ENCODE measurements at places on chromosomes 11 and 22.

DNA sequence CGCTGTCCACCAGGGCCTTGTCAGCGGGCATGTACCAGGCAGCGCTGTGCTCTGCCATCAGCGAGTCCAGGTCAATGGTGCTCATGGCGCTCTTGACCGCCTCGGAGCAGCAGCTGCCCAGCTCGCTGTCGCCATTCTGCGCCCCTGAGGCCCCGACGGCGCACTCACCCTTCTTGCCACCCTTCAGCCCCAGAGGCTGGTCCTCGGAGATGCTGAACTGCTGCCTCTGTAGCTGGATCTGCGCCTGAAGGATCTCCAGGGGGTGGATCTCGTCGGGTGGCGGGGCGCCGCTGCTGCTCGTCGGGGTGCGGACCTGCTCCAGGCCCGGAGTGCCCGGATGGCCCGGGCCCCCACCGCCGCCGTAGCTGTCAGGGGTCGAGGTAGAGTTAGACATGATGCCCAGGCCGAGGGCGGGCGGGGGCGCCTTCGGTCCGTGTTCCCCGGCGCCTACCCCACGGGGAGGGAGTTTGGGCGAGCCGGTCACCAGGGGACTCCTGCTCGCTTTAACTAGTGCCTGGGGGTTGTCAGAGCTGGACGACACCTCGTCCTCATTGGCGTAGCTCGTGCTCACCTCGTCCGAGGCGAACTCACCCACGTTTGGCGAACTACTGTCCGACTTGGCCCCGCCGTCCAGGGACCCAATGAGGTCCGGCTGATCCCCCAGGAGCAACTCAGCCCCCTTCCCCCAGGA lies 4.6 kb downstream of the MN1 start:
- DNase-seq: no peak

- DNase-seq: no peak
These were observed 17.3 kb upstream of the LMO2 start for GRCh38 chr11:33909150-33909549.

DNA sequence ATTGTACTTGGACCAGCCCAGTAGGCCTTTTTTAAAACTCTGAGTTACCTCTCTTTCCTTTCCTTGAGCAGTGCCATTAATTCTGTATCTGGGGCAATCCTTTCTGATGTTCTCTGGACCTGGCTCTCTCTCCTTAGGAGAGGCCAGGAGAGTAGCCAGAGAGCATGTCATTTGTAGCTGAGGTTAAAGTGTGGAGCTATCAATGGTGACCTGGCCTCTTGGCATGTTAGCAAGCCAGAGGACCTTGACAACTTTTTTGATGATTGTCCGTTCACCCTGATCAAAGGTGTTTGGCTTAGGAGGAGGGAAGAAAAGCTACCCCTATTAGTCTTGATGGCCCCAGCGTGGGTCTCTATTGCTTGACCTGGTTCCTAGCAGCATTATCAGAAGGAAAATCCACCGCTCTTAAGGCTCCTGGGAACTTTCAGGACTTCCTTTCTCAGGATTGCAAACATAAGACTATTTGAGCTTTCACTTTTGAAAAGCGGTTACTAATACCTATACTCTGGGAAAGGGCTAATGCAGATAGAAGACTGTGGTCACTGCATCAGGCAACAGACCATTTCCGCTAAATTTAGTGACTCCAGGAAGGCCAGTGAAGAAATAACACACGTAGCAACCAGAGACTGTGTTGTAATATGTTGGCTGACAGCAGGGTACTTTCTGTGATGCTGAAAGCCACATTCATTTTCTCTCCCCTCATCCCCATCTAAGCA lies 18.2 kb downstream of the LIMK2 start:
- DNase-seq: no peak

DNA sequence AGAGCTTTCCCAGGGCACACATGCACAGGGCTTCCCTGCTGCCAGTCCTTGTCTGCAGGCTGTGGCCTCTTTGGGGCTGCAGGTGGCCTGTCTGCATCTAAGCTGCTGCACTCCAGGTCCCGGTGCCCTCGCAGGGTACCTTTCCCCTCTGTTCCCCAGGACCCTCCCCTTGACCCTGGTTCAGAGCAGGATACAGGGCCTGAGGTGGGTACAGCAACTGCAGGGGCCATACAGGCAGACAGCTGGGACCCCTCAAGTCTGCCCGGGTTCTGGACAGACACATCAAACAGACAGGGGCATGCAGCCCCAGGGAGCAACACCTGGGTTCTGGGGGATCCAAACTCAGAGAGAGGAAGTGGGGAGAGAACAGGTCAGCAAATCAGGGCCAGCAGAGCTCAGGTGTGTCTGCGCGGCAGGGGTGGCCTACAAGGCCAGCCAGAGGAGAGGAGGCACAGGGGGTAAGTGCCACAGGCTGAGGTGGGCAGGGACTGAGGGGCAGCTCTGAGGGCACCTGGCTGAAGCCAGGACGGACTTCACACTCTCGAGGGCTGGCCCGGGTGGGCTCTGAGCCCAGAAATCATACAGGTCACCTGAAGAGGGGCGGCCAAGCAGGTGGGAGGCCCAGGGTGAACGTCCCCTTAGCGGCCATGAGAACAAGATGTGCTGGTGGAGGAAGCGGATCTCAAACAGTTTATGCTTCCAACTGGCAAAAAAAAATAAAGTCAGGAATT lies 29.9 kb upstream of the COMT start:
- no peak for DNase-seq

- no peak for DNase-seq
These were observed 11.3 kb upstream of the WBP2NL start for GRCh38 chr22:41987276-41987675.

GRCh38 chr11:112268406-112268805 lies 7.7 kb upstream of the PLET1 start:
- no peak for DNase-seq

GRCh38 chr11:70796648-70797227 lies 398.4 kb downstream of the CTTN start:
- no peak for DNase-seq

- DNase-seq: no peak
These were observed 311.4 kb upstream of the NCAM1 start for GRCh38 chr11:112649856-112650255.

GRCh38 chr22:22930571-22931556 lies 43.2 kb downstream of the IGLL5 start:
- DNase-seq: no peak

DNA sequence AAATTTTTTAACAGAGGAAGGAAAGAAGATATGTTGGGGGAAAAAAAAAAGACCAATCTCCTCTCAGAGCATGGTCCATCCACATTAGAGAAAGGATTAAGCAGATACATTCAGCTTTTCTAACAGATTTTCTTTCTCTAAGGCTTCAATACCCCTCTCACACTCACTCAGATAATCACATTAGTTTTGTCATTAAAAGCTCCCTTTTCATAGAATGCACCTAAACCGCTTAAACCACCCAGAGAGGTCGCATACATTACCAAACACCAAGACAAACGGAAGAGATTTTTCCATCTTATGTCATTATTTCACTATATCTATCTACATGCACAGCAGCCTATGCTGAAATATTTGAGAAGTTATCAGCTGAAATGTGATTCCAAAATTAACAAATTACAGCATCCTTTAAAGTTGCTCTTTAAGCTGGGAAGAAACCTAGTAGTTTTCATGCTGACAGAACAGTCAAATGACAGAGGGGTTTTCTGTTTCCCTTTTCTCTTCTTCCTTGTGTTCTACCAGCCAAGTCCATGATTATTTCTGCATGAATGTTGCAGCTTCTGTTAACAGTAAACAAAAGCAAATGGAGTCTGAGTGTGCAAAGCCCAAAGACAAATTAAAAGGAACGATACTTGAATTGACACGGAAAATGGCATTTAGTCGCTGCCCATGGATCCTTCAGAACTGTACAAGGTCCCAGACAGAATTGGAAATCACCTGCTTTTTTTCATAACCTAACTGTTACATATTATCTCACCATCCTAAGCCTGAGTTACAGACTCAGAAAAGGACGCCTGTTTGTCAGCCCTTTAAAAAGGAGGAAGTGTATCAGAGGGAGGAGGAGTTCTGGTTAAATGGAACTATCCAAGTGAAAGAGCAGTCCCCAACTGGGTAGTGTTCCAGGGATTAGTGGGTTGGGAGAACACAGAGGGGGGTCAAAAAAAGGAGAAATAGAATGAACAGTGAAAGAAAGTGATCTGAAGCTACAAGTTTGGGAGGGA lies 54.6 kb downstream of the PRCP start:
- no peak for DNase-seq

- DNase-seq: no peak
These were observed 128.8 kb downstream of the ST3GAL4 start for GRCh38 chr11:126484266-126484665.

GRCh38 chr11:95035316-95035715 lies 10.3 kb downstream of the KDM4E start:
- no peak for DNase-seq

GRCh38 chr11:132855516-132855915 lies 676.8 kb downstream of the OPCML start:
- DNase-seq: no peak

DNA sequence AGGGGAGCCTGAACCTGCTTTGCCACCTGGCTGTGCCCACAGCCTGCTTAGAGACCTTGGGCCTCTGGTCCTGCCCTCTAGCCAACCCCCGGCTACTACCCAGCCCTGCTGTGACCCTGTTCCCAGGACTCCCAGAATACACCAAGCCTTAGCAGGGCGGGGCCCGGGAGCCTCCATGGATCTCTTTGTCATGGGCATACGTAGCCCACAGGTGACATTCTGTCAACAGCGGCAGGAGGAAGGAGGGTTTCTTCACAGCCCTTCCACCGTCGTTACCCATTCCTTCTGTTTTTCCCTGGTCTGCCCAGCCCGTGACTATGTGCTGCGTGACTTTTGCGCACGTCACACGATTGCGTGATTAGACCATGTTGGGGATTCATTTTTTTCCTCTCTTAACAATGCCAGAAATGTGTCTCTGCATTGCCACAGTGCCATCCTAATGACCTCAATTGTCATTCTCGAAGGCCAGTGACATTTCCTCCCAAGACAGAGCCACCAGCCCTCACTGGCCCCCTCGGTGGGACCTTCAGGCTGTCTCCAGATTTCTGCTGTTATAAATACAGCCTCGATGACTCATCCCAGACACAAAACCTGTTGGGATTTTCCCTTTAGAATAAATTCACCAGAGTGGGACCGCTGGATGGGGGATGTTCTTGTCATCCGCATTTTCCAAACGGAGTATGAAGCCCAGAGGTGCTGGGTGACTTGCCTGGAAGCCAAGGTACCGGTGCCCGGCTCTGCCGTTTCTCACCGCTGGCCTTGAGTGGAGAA lies 9.0 kb downstream of the SYT12 start:
- DNase-seq: no peak

GRCh38 chr22:31753005-31753633 lies 700 bp upstream of the DEPDC5 start:
- DNase-seq: no peak

DNA sequence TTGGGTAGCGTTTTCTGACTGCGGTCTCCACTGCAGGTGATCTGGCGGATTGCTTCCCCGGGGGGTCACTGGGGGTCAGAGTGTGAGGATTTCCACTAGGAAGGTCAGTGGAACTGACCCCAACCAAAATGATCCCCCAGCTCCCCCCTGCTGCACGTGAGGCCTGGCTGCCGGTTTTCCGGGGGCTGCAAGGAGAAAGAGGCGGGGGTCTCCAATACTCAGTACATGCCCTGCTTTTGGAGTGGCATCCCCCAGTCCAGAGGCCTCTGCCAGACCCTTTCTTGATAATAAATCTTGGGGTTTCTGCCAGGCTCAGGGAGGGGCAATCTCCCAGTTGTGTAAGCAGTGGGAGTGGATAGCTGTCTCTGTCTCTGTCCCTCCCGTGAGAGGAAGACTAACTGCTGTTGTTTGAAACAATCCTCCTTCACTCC lies 71.5 kb upstream of the RTL6 start:
- no peak for DNase-seq

- no peak for DNase-seq
These were observed 171.1 kb downstream of the CEP164 start for GRCh38 chr11:117498791-117499190.

GRCh38 chr11:8231979-8232378 lies 31.7 kb downstream of the LMO1 start:
- no peak for DNase-seq

- DNase-seq: no peak
These were observed 413.4 kb downstream of the SOX6 start for GRCh38 chr11:15942936-15943335.

- DNase-seq: no peak
These were observed 19.0 kb upstream of the MPPED2 start for GRCh38 chr11:30605036-30605605.

GRCh38 chr11:44729063-44729462 lies 2.3 kb downstream of the TSPAN18 start:
- DNase-seq: no peak

DNA sequence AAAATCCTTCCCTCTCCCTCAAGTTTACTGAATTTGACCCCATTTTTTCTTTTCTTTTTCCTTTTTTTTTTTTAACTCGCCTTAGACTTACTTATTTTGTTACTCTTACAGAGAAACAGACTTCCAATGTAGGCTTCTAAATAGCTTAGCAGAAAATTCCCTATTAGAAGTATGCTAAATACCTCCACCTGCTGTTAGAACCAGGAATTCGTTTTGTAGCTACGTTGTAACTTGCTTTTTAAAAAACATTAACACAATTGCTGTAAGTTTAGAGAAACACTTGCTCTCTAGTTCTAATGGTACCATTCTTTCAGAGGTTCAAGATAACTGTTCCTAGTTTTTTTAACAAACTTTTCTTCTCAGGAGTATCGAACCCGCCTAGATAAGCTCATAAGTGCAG lies 324.2 kb downstream of the DCDC1 start:
- no peak for DNase-seq

DNA sequence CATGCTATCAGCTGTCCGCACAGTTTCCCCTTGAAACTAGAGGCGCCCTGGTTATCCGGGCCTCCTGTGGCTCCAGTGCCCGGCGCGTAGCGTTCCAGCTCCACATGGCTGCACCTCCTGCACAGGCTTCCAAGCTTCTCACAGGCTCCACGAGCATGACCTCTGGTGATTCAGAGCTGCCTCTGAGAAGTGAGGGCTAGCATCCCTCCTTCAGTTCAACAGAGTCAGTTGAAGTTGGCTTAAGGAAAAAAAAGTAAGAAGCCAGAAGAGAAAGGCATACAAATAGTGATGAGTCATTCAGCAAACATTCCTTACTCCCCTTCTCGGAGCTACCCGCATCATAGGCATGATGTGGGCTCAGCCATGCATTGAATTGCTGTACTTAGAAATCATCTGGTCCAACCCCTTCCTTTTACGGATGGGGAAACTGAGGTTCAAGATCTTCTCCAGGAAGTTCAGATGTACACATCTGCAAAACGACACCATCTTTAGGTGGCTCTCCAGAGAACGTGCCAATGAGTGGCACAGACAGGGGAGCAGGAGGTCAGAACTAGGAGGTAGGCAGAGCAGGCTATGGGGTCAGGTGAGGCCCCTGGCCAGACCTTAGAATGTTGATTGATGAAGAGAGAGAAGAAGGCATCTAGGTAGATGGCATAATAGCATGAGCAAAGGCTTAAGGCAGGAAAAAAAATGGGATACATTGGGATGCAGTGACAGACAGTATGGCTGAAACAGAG lies 216.3 kb upstream of the TBCEL start:
- no peak for DNase-seq

- DNase-seq: no peak
These were observed 43.6 kb downstream of the CTSC start for GRCh38 chr11:88293931-88294330.

DNA sequence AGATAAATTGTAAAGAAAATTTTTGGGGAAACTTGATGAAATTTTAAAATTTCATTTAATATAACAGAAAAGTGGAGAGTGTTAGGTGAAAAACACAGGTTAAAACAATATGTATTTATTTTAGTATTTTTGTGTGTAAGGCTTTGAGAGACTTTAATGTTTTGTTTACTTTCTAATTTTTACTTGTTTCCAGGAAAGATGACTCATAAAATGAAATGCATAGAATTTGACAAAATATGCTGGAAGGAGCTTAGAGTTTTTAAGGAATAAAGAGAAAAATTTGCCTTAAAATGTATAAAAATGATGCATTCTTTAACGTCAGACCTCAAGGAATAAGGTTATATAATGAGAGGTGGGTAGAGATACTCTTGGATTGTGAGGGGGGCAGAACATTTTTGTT lies 1205.1 kb upstream of the CNTN5 start:
- DNase-seq: no peak

All from activated naive CD4-positive, alpha-beta T cell (primary cell).